ENCODE measurements at places on chromosomes 3 and 15. TPM values are rescaled to one million over a fixed set of nuclear protein-coding genes. Genes with fewer than 3 reads are reported as not detected.
A peak's percentile ranks its signal among the peaks of the same experiment; 100 is the strongest.

The GOLGB1 gene
- polyA plus RNA-seq, result 55.4 TPM

The KCNH8 gene
- 2.4 TPM for polyA plus RNA-seq

The INAFM2 gene
- polyA plus RNA-seq, result 21.9 TPM

The SLMAP gene
- 46.3 TPM for polyA plus RNA-seq

The LHFPL4 gene
- polyA plus RNA-seq, result 0.09 TPM

The CCDC9B gene
- polyA plus RNA-seq, result 9.6 TPM

The ZNF80 gene
- polyA plus RNA-seq, result 0.10 TPM

The SNURF gene
- 23.7 TPM for polyA plus RNA-seq

The SEMA3F gene
- polyA plus RNA-seq, result 43.8 TPM

The POC1A gene
- polyA plus RNA-seq, result 8.0 TPM

The C3orf20 gene
- polyA plus RNA-seq, result 0.06 TPM

The ATP8B4 gene
- polyA plus RNA-seq, result 3.1 TPM

The TEX9 gene
- 19.4 TPM for polyA plus RNA-seq

The ACAD9 gene
- polyA plus RNA-seq, result 45.0 TPM

The SAXO2 gene
- 16.1 TPM for polyA plus RNA-seq

The PPM1L gene
- 5.1 TPM for polyA plus RNA-seq

The LMCD1 gene
- polyA plus RNA-seq, result 86.4 TPM

The FOXB1 gene
- not detected for polyA plus RNA-seq

The GABRB3 gene
- 3.2 TPM for polyA plus RNA-seq

The HACL1 gene
- 20.4 TPM for polyA plus RNA-seq

The DUOX1 gene
- polyA plus RNA-seq, result 6.4 TPM

DNA sequence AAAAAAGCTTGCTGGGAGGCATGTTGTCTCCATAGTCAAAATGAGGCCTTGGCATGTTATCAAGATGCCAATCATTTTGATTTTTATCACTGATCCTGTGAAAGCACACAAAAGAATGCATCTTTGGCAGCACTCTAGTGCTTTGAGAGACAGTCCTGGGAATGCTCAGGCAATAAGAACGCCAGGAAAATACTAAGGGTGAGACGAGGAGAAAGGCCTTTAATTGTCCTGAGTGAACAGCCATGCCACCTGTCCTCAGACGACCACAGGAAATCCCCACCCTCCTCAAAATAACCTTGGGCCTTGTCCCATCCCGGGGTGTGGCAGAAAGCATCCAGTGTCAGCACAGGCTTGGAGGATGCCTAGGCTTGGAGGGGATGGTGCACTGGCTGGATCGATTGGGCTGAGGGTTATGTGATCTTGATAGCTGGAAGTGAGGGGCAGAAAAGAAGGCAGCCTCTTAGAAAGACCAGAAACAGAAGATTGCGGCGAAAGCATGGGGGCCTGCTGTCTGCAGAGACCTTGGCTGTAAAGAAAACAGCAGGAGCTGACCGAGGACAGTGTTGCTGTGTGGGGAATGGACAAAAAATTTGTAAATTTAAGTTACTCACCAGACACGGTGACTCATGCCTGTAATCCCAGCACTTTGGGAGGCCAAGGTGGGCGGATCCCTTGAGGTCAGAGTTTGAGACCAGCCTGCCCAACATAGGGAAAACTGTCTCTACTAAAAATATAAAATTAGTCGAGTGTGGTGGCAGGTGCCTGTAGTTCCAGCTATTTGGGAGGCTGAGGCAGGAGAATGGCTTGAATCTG, 7.3 kb downstream of the TMEM158 start:
- no peak for DNase-seq

- no peak for DNase-seq
These were observed 238.0 kb upstream of the LRTM1 start for GRCh38 chr3:55165704-55166405.

- no peak for DNase-seq
These were observed 2.1 kb downstream of the ACVR2B start for GRCh38 chr3:38455639-38456430.

- no peak for DNase-seq
These were observed 17.1 kb upstream of the GCNT3 start for GRCh38 chr15:59594493-59594942.

DNA sequence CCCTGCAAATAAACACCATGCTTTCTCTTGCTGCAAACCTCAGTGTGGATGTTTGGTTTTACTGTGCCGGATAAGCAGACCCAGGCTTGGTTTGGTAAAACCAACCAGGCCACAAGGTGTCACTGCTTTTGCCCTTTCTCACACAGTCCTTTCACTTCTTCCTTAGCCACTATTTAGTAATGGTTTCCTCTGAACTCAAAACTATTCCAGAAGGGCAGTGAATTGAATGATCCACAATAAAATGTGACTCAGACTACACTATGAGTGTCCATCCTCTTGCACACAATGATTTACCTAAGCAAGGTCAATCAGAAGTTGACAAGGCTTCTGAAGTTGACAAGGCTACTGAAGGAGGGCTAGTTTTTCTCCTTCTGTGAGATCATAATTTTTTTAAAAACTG, 552.4 kb upstream of the CCDC54 start:
- DNase-seq, result no peak

DNA sequence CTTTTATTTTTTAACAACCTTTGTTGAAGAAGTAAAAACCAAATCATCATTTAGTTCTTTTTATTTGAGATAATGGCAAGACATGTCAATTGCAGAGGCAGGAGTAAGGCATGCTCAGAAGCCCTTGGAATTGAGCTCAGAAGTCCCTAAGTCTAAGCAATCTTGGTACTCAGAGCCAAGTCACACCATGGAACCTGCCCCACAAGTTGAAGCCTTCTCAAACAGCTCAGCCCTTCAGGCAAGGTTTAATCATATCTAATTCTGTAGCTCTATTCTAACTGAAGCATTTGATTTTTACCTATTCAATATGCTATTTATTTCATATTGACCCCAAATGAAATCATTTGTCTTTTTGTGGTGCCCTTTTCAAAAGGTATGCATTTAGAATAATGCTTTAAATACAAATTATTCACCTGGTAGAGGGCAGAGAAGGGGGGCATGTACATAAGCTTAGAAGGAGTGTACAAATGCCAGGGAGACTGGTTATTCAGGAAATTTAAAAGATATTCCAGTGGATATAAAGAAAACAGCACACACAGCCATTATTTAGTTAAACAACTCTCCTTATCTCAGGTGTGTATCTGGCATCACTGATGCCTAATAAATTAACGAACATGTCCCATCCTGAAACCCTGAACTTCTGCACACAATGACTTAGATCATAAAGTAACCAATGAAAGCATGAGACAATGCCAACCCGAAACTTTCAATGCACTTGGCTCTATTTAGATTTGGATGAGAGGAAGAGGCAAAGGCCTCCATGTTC, 26.2 kb upstream of the TOP2B start:
- DNase-seq, result no peak

DNA sequence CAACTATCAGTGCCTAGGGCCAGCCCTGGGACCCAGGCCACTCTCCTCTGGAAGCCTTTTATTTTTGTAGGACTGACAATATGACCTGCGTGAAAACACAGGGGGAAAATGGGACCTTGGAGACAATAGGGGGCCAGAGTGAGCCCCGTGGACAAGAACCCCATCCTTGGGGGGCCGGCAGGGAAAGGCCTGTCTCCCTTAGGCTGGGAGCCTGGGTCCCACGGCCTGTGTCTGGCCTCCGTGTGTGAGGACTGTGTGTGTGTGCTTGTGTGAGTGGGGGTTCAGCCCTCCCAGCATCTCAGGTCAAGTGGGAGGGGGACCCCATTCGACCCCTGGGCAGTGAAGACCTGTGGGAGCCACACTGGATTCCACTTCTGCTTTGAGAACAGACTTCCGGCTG, 53.3 kb downstream of the EXOG start:
- DNase-seq, result no peak

DNA sequence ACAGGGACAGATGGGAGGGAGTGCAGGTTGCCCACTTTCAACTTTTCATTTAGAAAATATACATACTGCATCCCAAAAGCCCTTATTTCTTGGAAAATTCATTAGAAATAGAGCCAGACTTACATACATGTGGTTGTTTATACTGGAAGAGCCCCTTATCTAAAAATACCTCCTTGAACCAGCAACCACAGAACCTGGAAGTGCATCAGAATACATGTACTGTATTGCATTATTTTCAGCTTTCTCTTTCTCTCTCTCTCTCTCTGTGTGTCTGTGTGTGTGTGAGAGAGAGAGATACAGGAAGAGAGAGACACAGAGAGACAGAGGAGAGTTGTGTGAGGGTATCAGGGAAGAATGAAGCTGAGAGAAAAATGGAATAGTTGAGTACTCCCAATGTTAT, 29.5 kb upstream of the LSAMP start:
- DNase-seq, result no peak

- DNase-seq, result no peak
These were observed 65.4 kb upstream of the SEC61A1 start for GRCh38 chr3:127986803-127987202.

- no peak for DNase-seq
These were observed 34.4 kb downstream of the PRR20G start for GRCh38 chr3:127253491-127253890.

DNA sequence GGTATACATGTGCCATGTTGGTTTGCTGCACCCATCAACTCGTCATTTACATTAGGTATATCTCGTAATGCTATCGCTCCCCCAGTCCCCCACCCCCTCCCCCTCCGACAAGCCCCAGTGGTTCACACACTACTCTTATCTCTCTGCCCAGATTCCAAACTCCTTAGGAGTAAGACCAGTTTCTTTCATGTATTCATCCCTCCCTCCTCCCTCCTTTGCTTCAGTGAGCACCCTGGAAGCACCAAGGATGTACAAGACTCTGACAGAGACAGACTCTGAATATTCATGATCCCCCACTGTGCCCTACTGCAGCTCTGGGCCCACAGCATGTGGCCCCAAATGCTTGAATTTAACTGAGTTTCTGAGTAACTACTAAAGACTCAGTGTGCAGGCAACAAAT, 113.8 kb upstream of the RAD18 start:
- DNase-seq, result no peak

DNA sequence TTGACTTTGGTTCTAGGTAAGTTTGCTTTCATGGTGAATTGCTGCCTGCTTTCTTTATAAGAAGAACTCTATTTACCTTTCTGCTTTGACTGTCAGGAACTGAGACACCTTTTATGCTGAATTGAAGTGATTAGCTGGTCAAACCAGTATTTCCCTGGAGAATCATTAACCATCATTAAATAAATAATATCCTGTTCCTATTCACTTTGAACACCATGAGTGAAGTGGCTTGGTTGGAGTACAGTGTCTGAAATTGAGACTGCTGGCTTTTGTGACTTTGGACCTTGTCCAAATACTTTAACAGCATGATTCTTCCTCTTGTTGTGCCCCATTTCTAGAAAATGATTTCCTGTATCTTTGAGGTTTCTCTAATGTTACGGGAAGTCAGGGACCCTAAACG, 5.6 kb upstream of the TMEM62 start:
- peak; percentile 74 for DNase-seq

DNA sequence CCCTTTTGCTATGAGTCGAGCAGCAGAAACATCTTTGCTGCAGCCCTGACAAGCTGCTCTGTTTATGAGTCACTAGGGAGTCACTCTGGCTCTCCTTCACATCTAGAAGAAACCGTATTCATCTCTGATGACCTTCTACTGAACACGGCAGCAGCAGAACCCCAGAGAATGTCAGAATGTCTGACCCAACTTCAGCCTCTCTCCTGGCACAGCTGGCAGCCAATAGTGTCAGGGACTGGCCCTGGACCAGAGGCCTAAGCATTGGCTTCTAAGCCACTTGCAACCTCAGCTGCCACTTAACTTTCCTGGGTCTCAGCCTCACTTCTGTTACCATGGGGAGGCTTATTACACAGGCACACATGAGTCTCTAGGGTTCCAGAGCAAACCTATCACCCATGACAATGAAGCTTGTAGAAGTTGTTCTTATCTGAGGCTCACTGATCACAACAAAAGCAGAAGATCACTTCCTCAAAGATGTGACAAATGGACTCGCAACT, 184.1 kb upstream of the TLE3 start:
- DNase-seq, result no peak

DNA sequence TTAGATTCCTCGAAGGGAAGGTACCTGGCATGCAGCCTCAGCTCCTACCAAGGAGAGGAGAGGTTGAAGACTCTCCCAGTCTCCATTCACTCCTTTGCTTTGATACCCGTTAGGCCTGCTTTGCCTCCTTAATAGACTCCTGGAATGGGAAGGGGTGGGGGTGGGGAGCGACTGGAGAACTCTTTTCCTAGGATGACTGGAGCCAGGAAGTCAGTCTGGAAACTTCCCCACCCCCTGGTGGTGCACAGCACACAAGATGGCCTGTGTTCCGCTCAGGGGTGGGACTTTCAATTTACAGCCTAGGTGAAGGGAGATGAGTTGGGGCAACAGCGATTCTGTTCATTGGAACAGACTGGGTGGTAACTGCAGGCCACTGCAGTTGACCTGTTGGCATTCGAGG, 21.4 kb upstream of the CELF6 start:
- DNase-seq, result no peak

DNA sequence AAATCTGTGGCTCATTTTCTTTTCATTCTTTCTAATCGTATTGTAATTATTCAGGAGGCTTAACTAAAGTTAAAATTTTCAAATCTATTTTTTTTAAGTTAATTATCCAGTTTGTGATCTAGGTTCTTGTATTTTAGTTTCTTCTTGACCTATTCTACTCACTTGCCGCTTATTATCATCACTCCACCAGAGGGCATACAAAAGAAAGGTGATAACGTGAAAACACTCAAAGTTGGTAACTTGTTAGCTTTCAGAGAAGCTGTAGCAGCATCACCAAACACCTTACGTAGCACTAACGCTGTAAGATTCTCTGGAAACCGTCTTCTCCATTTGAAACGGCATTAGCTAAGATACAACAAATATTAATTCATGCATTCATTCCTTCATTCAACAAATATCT, 4.8 kb downstream of the GNB4 start:
- DNase-seq, result no peak

- DNase-seq, result no peak
These were observed 1057.2 kb downstream of the NAALADL2 start for GRCh38 chr3:175916191-175916934.

GRCh38 chr3:32066686-32067085, 39.7 kb upstream of the GPD1L start:
- DNase-seq, result no peak

GRCh38 chr3:191563722-191564121, 102.8 kb downstream of the PYDC2 start:
- no peak for DNase-seq

- DNase-seq, result no peak
These were observed 126.7 kb downstream of the IGSF11 start for GRCh38 chr3:118907909-118908308.

GRCh38 chr3:46703013-46703520, 1.9 kb downstream of the TMIE start:
- peak; percentile 31 for DNase-seq

GRCh38 chr3:190517687-190518086, 3.8 kb downstream of the IL1RAP start:
- DNase-seq, result no peak

GRCh38 chr3:119783255-119783654, 1.4 kb downstream of the NR1I2 start:
- no peak for DNase-seq

- no peak for DNase-seq
These were observed 1417.0 kb upstream of the ALCAM start for GRCh38 chr3:103949693-103950092.

GRCh38 chr15:31487811-31488436, 161.3 kb downstream of the KLF13 start:
- no peak for DNase-seq
